ENCODE measurements at places on chromosomes 1 and 21.

DNA sequence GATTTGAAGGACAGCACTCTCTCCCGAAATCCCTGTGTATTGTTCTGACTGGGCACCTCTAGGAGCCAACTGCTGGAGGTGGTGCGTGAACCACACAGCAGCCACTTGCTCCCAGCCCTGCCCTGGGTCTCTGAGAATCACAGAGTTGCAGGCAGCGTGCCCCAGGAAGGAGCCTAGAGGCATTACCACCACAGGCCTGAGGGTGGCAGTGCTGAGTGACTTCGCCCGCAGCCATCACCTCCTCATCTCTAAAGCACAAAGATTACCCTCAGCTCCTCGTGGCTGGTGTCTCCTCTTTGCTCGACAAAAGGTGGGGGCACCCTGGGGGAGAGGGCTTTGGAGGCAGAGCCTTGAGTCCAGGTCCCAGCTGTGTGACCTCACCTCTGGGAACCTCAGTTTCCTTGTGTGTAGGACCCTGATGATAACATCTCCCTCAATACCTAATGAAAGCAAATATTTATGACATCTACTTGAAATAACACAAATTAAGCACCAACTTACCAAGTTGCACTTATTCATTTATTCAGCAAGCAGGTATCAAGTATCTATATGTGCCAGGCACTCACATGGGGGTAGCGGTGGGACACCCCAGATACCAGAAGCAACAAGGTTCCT is 86.3 kb downstream of the VWA5B1 start:
- DNase-seq, result no peak

DNA sequence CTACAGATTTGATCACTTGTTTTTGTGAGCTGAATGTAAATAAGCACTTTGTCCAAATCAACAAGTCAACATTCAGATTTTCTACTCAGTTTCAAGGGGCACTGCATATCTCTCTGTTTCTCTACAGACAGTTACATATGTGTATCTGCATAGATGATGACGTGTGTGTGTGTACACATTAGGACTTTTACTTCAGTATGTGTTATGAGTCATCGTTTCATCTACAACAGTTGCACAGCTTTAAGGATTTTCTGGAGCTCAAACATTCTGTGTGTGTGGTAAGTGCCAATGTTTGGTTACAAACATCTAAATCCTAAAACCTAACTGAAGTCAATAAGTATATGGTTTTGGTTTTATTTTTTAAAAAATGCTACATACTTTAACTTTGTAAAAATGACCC is 494.5 kb upstream of the PBX1 start:
- no peak for DNase-seq

- DNase-seq, result no peak
Measured at GRCh38 chr21:42636520-42637266, 16.7 kb upstream of the PDE9A start.

GRCh38 chr1:15328351-15329103 is 81.2 kb upstream of the EFHD2 start:
- DNase-seq, result no peak

DNA sequence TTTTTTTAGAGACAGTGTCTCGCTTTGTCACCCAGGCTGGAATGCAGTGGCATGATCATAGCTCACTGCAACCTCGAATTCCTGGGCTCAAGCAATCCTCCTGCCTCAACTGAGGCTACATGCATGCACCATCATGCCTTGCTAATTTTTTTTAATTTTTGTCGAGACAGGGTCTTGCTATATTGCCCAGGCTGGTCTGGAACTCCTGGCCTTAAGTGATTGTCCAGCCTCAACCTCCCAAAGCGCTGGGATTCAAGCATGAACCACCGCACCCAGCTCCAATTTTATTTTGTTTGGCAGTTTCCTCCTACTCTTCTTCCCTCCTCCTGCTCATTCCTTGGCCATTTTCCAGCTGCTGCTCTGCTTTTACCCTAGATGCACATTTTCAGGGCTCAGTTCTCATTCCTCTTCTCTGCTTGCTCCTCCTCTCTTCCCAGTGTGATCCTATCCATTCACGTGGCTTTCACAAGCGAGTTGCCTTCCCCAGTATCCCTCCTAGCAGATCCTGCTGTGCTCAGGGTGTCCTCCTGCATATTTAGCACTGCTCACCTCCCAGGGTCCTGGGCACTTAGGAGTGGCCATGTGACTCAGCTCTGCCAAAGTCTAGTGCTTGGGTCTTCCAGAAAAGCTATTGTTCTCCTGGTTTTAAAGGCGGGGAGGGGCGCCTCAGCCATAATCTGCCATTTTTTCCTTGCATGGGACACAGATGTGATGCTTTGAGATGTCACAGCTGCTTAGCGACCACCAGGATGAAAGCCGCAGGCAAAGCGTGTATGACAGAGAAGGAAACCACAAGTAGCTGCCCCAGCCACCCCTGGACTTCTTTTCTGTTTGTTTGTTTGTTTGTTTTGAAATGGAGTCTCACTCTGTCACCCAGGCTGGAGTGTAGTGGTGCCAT is 33.7 kb downstream of the PSEN2 start:
- DNase-seq, result no peak

DNA sequence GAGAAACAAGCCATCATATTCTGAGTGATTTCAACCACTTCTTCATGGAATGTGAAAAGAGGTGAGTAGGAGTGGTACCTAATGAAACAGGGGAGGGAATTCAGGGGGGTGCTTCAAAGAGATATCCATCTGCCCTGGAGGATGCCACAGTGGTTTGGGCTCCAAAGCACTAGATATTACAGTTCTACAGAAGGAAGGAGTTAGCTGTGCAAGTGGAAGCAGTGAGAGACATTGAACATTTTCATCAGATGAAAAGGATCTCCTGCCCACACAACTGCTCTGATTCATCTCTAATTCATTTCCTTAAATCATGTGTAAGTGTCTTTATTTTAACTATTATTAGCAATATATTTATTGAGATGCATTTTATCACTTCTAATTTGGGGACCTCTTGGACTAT is 2.8 kb upstream of the RGS5 start:
- DNase-seq, result no peak

DNA sequence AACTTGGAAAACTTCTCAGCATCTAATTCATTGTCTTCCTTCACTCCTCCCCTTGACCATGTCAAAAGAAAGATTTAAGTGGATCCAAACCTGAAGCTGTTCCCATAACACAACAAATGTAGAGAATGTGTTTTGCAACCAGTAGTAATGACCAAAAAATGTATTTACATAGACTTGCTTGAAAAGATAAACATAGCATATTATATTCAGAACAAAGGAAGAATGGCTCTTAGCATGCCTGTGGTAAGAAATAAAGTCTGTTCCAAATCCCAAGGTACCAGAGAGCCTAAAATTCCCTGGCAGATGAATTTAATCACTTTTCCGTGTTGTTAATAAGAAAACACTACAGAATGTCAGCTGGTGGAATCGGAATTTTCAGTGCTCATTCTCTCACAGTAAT is 36.8 kb downstream of the FMO3 start:
- no peak for DNase-seq

DNA sequence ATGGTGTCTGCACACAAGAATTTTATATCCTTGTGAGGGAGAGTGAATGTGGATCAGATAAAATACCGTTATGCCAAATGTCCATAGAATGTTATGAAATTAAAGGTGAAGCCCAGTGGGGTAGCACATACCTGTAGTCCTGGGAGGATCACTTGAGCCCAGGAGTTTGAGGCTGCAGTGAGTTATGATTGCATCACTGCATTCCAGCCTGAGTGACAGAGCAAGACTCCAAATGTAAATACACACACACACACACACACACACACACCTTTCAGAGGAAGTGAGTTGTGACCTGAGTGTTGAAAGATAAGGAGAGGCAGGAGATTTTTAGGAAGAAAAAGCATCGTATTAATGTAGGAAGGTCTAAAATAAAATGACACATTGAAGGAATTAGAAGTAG is 28.1 kb upstream of the ZYG11A start:
- no peak for DNase-seq

DNA sequence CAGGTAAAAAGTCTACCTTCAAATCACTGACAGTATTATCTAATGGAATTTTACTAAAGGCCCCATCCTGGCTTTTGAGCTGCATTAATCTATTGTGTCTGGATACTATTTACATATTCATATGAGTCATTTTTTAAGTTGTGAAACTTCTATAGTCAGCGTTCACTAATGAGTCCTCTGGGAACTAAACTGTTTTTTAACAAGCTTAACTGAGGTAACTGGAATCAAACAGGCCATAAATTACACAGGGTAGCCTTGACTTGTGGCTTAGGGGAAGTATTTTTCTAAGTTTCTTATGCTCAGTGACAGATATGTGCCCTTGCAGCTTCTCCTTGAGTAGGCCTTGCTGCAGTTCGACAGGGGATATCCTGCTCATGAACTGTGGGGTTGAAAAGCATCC is 68.8 kb downstream of the JMJD4 start:
- DNase-seq, result no peak

DNA sequence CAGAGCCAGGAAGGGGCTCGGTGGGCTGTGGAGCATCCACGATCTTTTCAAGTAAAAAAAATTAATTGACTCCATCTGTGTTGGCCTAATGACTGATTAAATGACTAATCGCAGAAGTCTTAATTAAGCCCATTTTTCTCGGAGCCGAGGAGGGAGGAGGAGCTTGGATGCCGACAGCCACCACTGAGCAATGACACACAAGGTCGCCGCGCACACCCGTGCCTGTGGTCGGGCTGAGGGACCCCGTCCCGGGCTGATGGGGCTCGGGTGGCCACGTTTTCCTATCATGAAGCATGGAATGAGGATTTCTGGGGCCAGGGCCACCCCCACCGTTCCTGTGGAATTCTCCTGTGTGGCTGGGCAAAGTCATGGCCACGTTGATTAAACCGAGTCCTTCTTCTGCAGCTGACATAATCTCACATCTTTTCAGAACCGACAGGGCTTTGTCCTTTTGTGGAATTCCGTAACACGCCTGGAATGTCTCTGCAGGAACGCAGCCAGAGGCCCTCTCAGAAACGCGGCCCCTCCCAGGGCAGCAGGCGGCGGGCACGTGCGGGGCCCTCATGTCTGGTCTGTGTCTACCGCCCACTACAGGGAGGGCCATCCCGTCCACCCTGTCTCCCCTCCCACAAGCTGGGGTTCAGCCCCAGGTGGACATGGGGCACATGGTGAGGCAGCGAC is 60.7 kb downstream of the MORN1 start:
- DNase-seq, result no peak

- DNase-seq, result no peak
Measured at GRCh38 chr1:83796409-83796808, 202.5 kb downstream of the TTLL7 start.

DNA sequence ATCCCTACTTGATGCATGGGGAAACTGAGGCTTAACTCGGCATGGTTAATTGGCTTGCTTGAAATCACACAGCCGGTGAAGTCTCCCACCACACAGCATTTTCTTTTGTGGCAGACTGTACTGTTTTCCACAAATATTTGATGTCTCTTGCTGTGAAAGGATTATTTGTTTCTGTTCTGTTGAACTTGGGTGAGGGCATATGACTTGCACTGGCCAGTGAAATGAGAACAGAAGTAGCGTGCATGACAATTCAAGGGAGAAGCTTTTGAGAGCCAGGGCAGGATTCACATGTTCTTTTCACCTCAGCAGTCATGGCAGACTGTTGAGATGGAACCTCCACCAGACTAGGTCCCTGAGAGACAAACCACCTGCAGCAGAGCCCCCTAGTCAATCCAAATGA is 11.7 kb upstream of the AK2 start:
- no peak for DNase-seq

DNA sequence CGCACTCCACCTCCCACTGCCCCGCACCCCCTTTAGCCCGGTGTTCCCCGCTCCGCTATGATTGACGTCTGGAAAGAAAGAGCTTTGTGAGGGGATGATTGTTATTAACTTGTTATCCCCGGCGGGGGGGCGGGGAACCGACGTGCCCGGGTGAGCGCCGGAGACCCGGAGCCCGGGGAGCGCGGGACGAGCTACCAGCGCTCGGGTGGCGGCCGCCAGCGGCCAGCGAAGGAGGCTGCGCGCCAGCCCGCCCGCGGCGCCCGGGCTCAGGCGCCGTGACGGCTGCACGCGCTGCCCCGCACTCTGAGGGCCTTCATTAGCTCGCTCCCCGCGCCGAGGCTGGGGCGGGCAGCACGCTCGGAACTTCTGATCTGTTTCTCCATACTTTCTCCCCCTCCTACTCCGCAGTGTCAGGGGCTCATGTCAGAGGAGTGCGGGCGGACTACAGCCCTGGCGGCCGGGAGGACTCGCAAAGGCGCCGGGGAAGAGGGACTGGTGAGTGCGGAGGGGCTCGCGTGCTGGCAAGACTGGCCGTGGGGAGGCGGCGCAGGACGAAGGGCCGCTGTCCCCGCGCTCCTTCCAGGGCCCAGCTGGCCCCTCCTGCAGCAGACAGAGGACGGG is 2.1 kb downstream of the LHX8 start:
- DNase-seq, result no peak

DNA sequence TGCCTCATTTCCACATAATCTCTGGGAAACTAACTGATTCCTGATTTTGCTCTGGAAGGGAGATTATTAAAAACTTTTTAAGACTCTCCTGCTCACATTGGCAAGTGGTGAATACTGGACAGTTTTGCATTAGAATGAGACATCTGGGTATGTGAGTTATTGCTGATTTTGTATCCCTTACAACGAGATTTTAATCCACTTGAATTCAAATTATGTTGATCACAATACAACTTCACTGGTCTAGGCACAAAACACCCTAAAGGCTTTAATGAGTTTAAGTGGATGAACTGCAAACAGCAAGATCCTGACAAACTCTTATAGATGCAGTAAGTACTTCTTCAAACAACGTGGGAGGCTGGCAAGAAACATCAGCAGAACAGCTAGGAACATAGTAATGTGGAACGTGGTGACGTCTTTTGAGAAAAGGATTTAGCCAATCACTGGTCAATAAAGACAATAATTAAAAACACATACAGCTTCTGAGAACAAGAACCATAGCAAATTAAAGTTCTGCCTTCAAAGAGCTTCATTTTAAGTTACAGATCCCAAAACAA is 10.2 kb upstream of the LYPLAL1 start:
- DNase-seq, result no peak

DNA sequence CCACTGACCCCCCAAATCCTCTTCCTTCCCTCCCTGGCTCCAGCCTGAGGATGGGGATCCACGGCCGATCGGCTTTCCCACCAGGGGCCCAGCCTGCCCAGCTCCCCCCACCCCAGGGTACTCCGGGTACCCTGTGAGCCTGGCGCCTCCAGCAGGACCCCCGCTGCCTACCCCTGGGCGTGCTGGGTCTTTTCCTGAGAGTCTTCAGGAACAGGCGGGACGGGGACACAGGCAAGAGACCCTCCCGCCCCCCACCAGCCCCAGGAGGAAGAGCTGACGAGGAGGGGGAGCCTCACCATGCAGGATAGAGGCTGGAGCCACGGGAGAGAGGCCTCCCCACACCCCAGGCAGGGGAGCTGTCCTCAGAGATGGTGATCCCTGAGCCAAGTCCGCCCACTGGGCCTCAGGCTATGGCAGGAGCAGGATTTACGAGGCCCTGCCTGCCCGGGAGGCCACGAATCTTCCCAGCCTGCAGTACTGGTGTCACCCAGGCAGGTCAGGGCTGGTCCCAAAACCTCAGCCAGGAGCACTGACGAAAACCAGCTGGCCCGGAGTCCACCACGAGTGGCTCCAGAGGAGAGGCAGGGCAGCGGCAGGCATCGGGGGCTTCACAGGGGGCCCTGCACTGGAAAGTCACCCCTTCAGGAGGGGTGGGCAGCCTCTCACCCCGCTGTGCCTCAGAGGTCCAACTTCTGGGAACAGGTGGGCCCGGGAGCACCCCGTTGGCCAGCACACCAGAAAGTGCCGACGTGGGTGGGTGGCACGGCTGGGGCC is 58.0 kb downstream of the MEGF6 start:
- DNase-seq, result no peak

GRCh38 chr1:23927097-23927496 is 13.9 kb upstream of the CNR2 start:
- DNase-seq, result no peak

Data from stimulated activated CD8-positive, alpha-beta memory T cell treated with anti-CD3 and anti-CD28 coated beads, Interleukin-4, amount 100 ng/mL, for 1 hour (primary cell).